ENCODE measurements at places on chromosomes 16 and 17. TPM values are rescaled to one million over a fixed set of nuclear protein-coding genes. Genes with fewer than 3 reads are reported as not detected.
A peak's percentile ranks its signal among the peaks of the same experiment; 100 is the strongest.

- DNase-seq: peak; percentile 82
Observed at GRCh38 chr16:57519796-57520360, 16.5 kb downstream of the CCDC102A start.

- no peak for DNase-seq
Observed at GRCh38 chr16:11990702-11991390, 14.3 kb downstream of the SNX29 start.

- DNase-seq: no peak
Observed at GRCh38 chr17:10394201-10394887, 21.5 kb upstream of the MYH13 start.

GRCh38 chr17:71115669-71115972, 946.3 kb downstream of the KCNJ2 start:
- no peak for DNase-seq

- no peak for DNase-seq
Observed at GRCh38 chr16:66572356-66572755, 6.1 kb downstream of the CMTM1 start.

GRCh38 chr17:31533546-31534155, 142.2 kb downstream of the RAB11FIP4 start:
- DNase-seq: no peak

DNA sequence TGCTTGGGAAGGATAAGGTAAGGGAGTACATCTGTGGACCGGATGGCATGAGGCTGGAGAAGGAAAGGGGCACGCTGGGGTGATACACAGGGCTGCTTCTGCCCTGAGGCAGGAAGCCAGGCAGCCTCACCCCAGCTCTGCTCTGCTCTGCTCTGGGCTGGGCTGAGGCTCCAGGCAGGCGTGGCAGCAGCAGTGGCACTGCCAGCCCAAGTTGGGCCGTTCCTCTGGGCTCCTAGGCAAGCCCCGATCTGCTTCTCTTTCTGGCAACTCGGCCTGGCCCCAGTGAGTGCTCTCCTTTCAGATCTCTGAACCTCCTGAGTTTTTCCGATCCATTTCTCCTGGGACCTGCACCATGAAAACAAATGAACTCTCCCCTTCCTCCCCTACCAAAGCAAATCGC, 44.9 kb downstream of the VAC14 start:
- no peak for DNase-seq

DNA sequence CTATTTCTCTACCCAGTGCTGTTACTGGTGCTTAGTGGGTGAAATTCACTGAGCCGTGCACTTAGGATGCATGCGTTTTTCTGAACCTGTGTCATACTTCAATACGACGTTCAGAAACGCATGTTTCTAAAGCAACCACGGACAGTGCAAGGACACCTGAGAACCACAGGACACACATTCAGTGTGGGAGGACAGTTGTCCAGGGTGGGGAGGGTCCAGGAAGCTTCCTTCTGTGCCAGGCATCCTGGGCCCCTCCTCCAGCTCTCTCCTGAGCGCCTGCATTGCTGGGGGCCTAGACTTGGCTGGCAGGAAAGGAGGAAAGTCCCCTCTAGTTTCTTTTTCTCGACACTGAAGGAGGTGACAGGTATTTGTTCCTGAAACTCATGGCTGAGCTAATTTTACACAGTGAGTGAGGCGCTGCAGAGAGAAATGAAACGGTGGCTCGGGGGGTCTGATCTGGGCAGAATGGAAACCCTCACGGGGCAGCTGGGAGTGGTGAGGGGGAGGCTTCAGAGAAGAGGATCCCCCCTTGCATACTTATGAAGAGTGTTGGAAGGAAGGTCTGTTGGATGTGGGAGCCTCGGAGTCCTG, 89.9 kb downstream of the IRF8 start:
- DNase-seq: no peak

DNA sequence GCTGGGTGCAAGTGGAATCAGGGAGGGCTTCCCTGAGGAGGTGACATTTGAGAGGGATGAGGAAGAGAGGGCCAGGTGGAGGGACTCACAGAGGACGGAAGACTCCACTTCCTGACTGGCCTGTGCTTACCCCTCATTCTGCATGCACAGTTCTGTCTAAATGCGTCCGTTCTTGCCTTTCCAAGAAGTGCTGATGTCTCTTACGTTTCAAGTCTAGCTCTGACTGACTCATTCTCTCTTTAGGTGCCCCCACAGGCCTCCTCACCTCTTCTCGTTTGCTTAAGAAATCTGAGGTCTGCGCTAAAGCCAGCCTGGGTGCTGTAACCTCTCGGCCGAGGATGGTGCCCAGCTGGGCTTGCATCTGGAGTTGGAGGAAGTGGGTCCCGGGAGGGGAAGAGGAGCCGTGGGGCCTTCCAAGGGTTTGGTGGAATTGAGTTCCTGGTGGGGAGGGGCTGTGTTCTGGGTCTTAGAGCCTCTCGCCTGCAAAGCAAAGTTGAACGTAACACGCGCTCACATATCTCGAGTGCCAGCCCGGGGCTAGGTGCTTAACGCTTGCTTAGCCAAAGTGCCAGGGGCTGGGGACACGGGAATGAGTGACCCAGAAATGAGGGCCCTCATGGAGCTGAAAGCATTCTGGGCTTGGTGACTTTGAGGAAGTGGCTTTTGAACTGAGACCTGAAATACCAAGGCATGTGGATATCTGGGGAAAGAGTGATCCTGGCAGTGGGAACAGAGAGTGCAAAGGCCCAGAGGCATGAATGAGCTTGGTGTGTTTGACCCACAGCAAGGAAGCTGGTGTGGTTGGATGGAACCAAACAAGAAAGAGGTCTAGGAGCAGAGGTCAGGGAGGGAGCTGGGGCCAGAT, 4.8 kb downstream of the IL4R start:
- DNase-seq: no peak

The VEZF1 gene
- 64.8 TPM for total RNA-seq

The TUBB3 gene
- total RNA-seq: 832 TPM

The PLXDC1 gene
- 14.6 TPM for total RNA-seq

The PRAC2 gene
- not detected for total RNA-seq

The ADAP2 gene
- 8.3 TPM for total RNA-seq

The G6PC1 gene
- 0.09 TPM for total RNA-seq
